ENCODE measurements at places on chromosomes 3 and 15.

- DNase-seq = no peak
Measured at GRCh38 chr15:44676676-44677075, 13.2 kb upstream of the SPG11 start.

GRCh38 chr3:71585887-71586809 lies 2.6 kb upstream of the FOXP1 start:
- DNase-seq = peak; percentile 23

DNA sequence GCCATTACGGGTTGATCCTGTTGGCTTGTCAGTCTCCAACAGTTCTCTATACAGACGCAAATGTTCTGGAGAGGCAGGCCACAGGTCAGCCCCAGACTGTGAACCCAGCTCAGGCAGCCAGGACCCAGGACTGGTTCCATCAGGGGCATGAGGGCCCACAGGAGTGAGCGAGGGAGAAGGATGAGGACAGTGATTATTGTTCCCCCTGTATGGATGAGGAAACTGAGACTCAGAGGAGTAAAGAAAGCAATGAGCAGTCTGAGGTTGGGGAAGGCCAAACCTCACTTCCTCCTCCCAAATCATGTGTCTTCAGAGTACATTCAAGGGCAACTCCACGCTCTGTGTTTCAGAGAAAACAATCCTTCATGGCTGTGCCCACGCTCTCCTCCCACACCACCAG lies 121.9 kb downstream of the RPLP1 start:
- no peak for DNase-seq

DNA sequence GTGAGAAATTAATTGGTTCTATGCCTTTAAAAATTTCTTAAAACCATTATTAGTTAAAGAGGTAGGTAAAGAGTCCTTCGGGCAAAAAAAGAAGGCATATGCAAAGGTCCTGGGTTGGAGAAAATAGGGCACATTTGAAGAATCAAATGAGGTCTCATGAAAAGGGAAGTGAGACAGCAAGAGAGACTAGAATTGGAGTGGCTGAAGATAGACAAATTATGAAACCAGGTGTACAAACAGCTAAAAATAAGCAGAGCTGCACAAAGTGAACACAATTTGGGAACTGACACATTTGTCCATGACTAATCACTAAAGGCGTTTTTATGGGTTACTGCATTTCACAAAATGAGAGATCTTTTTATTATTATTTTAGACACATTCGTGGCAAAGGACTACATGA lies 581.2 kb downstream of the PYDC2 start:
- DNase-seq = peak; percentile 40

GRCh38 chr3:107271787-107272387 lies 105.4 kb upstream of the CCDC54 start:
- peak; percentile 17 for DNase-seq

DNA sequence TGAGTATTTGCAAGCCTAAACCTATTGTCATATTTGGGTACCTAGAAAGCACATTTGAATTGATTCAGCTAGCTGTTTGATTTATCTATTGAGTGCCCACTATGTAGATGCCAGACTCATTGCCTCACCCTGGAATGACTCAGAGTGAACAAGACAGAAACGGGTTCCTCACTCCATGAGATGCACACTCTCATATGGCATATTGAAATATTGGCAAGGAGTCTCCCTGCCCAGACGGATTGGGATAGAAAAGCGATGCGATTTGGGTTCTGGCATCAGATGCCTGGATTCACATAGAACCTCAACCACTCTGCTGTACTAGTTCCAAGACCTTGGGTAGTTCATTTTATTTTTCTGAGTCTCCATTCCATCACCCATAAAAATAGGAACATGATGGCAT lies 22.5 kb downstream of the LRRN1 start:
- no peak for DNase-seq

DNA sequence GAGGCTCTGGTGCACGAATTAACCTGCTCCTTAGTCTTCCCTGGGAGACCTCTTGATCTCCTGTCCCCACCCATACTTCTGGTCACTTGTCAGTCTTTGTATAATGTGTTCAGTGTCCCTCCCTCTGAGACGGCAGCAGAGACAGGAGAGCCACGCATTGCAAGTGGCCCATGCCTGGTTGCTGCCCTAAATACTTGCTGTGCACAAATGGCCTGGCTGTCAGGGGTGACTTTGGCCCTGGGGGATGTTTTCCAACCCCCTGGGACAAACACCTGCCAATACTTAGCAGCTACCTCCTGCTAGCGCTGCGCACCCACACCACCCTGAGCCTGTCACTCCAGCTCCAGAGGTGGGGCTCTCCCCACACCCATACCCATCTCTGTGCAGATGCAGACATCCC lies 17.2 kb downstream of the KLF13 start:
- no peak for DNase-seq
